ENCODE measurements at places on chromosomes 4 and X. TPM values are rescaled to one million over a fixed set of nuclear protein-coding genes. Genes with fewer than 3 reads are reported as not detected.

Gene CENPVL2
- not detected for polyA plus RNA-seq

Gene GNL3L
- polyA plus RNA-seq = 4.7 TPM

Gene PHOX2B
- polyA plus RNA-seq = not detected

Gene KCTD8
- polyA plus RNA-seq = 0.13 TPM

Gene GPAT3
- 17.3 TPM for polyA plus RNA-seq

Gene HS6ST2
- polyA plus RNA-seq = 0.10 TPM

Gene HSFX2
- 0.56 TPM for polyA plus RNA-seq

Gene PNMA5
- polyA plus RNA-seq = not detected

Gene TSPAN7
- polyA plus RNA-seq = 54.8 TPM

Gene ZBED1
- polyA plus RNA-seq = 27.9 TPM

Gene RHOXF2B
- not detected for polyA plus RNA-seq

Gene CDX4
- not detected for polyA plus RNA-seq

Gene ASMT
- polyA plus RNA-seq = 0.07 TPM

Gene F11
- not detected for polyA plus RNA-seq

Gene CSAG1
- not detected for polyA plus RNA-seq

Gene SRPX2
- 3.6 TPM for polyA plus RNA-seq

Gene PABPC1L2A
- not detected for polyA plus RNA-seq

Gene SPANXA1
- polyA plus RNA-seq = not detected

Gene SASH3
- 10.7 TPM for polyA plus RNA-seq

Gene MXRA5
- 1.00 TPM for polyA plus RNA-seq

Gene GAGE1
- polyA plus RNA-seq = not detected

Gene CXCL10
- 0.51 TPM for polyA plus RNA-seq

Gene MAP3K15
- polyA plus RNA-seq = 0.40 TPM

Gene CTAG2
- polyA plus RNA-seq = 8.5 TPM

Gene STAP1
- 1.3 TPM for polyA plus RNA-seq

Gene SH3D19
- 49.0 TPM for polyA plus RNA-seq

Gene TEX13B
- not detected for polyA plus RNA-seq

Gene EFHC2
- polyA plus RNA-seq = 0.67 TPM

Gene MAOB
- 7.2 TPM for polyA plus RNA-seq

Gene VAMP7
- 42.1 TPM for polyA plus RNA-seq

Gene PABPC1L2B
- polyA plus RNA-seq = not detected

Gene GPR82
- not detected for polyA plus RNA-seq

Gene IDUA
- 13.7 TPM for polyA plus RNA-seq

Gene GIMD1
- polyA plus RNA-seq = not detected

Gene SERPINA7
- not detected for polyA plus RNA-seq

Gene RBMX
- polyA plus RNA-seq = 99.6 TPM

Gene SMAD1
- polyA plus RNA-seq = 12.9 TPM

Gene HTN1
- polyA plus RNA-seq = not detected

Gene ARAF
- polyA plus RNA-seq = 40.7 TPM

Gene TRIM60
- polyA plus RNA-seq = not detected

Gene CCKAR
- 0.08 TPM for polyA plus RNA-seq

Gene PCDH10
- polyA plus RNA-seq = 0.13 TPM

Gene BEND2
- not detected for polyA plus RNA-seq

Gene OPRPN
- not detected for polyA plus RNA-seq

Gene MYL5
- 22.4 TPM for polyA plus RNA-seq

Gene PALLD
- polyA plus RNA-seq = 7.0 TPM

Gene CLTRN
- 1.6 TPM for polyA plus RNA-seq

Gene EPHA5
- polyA plus RNA-seq = not detected

Gene GPR119
- 0.53 TPM for polyA plus RNA-seq

Gene ASB5
- polyA plus RNA-seq = 0.07 TPM

Gene SSX4
- not detected for polyA plus RNA-seq

Gene ADH7
- polyA plus RNA-seq = not detected

Gene EGF
- 0.01 TPM for polyA plus RNA-seq

Gene HSFX4
- not detected for polyA plus RNA-seq

Gene UNC5C
- polyA plus RNA-seq = 0.67 TPM
